Osteoblast (primary cell): ENCODE measurements at places on chromosomes 12 and 14.

- peaks cover 2% of the 10 kb centered on the region for H3K27me3 ChIP-seq
- no peak overlapping the region for H3K4me3 ChIP-seq
- no peak for DNase-seq
- no peak overlapping the region for H3K27ac ChIP-seq
- no peaks in the 10 kb centered on the region for H3K4me1 ChIP-seq
- H3K36me3 ChIP-seq: no peaks in the 10 kb centered on the region
Observed at GRCh38 chr14:88904206-88904647, 79.8 kb downstream of the TTC8 start.

DNA sequence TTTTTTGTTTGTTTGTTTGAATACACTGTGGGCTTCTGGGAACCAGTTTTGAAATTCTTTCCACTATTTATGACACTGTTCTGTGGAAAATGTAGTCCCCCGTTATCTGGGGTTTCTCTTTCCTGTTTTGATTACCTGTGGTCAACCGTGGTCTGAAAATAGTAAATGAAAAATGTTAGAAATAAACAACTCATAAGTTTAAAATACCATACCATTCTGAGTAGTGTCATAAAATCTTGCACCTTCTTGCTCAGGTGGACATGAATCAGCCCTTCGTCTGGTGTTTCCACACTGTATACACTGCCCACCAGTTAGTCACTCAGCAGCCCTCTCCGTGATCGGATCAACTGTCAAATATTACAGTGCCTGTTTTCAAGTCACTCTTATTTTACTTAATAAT, 5.1 kb upstream of the PAPOLA start:
- H3K4me3 ChIP-seq: no peak overlapping the region
- H3K4me1 ChIP-seq: peaks cover 3% of the 10 kb centered on the region
- H3K36me3 ChIP-seq: no peaks in the 10 kb centered on the region
- H3K27me3 ChIP-seq: peaks cover 3% of the 10 kb centered on the region
- DNase-seq: no peak

DNA sequence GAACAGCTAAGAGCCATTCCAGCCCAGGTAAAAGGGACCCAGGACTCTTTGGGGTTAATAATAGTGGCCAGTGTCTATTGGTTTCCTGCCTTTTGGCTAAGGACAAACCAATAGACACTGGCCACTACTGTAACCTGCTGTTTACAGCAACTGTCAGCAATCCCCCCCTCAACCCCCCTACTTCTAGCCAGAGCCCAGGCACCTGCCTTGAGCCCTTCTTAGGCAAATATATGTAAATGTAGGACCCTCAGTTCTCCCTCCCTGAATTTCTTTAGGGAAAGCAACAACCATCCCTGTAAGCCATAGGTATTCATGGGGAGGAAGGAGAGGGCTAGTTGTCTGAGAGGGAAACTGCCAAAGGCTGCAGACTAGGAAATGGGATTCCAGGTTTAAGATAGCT, 22.3 kb downstream of the HOXC4 start:
- H3K4me3 ChIP-seq: no peak overlapping the region
- no peaks in the 10 kb centered on the region for H3K36me3 ChIP-seq
- no peaks in the 10 kb centered on the region for H3K27me3 ChIP-seq
- H3K4me1 ChIP-seq: peaks cover 8% of the 10 kb centered on the region
- H3K27ac ChIP-seq: no peak overlapping the region

DNA sequence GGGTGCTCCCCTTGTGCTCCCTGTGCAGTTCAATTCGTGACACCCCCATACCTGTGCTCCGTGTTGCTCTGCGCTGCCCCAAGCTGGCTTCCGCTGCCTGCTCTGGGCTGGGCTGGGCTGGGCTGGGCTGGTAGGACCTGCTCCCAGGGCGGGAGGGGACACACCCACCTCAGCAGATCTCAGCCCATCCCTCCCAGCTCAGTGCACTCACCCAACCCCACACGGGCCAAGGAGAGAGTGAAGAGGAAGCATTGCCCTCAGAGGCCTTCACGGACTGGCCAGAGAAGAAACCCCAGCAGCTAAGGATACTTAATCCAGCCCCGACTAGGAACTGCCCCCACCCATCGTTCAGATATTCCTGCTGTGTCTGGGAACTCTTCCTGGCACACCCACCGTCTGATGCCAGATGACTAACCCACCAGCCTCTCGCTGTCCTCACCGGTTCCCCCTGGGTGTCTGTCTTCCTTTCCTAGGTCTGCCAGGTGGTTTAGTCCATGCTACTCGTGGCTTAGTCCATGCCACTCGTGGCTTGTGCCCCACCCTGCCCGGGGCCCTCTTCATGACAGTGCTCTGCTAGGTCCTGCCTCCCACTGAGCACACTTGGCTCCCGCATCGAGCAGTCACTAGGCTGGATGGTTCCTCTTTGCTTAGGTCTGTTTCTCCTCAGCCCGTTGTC, at the start of gene LPAR5:
Gene LPAR5, minus strand, starts transcription at position 104 of the 676 bp plus-strand sequence. CDS start 14,711 bp downstream, outside the sequence.
- no peaks in the 10 kb centered on the region for H3K36me3 ChIP-seq
- DNase-seq: peak; percentile 85
- H3K27ac ChIP-seq: no peak within 1 kb of the TSS
- no peak within 1 kb of the TSS for H3K4me3 ChIP-seq
- H3K27me3 ChIP-seq: peaks cover 12% of the 10 kb centered on the region

DNA sequence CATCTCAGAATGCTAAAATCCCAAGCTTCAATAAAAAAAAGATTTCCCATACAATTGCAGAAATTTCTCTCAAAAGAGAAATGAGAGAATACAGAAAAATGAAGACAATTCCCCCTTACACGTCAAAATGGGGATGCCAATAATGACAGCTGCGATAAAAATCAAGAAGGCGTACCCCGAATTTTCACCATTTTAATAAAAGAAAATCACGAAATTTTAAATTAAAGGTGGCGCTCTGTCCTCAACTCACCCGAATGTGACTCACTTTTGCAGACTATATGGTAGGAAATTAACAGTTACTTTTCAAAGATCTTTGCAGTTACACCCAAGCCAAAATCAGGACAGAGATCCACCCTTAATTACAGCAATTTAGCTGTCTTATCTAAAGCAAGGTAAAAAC, 2.1 kb downstream of the ATP2B1 start:
- peaks cover 33% of the 10 kb centered on the region for H3K4me1 ChIP-seq
- peak; percentile 39 for DNase-seq
- H3K36me3 ChIP-seq: no peaks in the 10 kb centered on the region
- H3K27ac ChIP-seq: peak overlapping the region; percentile 97

GRCh38 chr12:47078086-47078395, 1.4 kb upstream of the PCED1B start:
- H3K27me3 ChIP-seq: no peaks in the 10 kb centered on the region
- peaks cover 12% of the 10 kb centered on the region for H3K36me3 ChIP-seq
- H3K4me3 ChIP-seq: peak overlapping the region; percentile 82
- no peak overlapping the region for H3K27ac ChIP-seq
- H3K4me1 ChIP-seq: peaks cover 41% of the 10 kb centered on the region

GRCh38 chr12:51721282-51721940, 127.1 kb downstream of the FIGNL2 start:
- peak overlapping the region; percentile 70 for H3K4me3 ChIP-seq
- DNase-seq: peak; percentile 90
- H3K4me1 ChIP-seq: peaks cover 2% of the 10 kb centered on the region
- no peaks in the 10 kb centered on the region for H3K27me3 ChIP-seq
- H3K36me3 ChIP-seq: peaks cover 22% of the 10 kb centered on the region

GRCh38 chr12:114913871-114914801, 230.2 kb upstream of the TBX3 start:
- DNase-seq: no peak
- H3K27ac ChIP-seq: no peak overlapping the region
- peaks cover 37% of the 10 kb centered on the region for H3K4me1 ChIP-seq
- no peaks in the 10 kb centered on the region for H3K27me3 ChIP-seq
- no peak overlapping the region for H3K4me3 ChIP-seq

- H3K27ac ChIP-seq: peak overlapping the region; percentile 54
- peaks cover 74% of the 10 kb centered on the region for H3K4me1 ChIP-seq
- H3K4me3 ChIP-seq: no peak overlapping the region
- H3K27me3 ChIP-seq: no peaks in the 10 kb centered on the region
- H3K36me3 ChIP-seq: peaks cover 6% of the 10 kb centered on the region
Observed at GRCh38 chr12:105231396-105231795, 4.6 kb downstream of the APPL2 start.

- no peaks in the 10 kb centered on the region for H3K36me3 ChIP-seq
- H3K4me3 ChIP-seq: no peak overlapping the region
- H3K27ac ChIP-seq: no peak overlapping the region
- peaks cover 19% of the 10 kb centered on the region for H3K4me1 ChIP-seq
- H3K27me3 ChIP-seq: no peaks in the 10 kb centered on the region
Observed at GRCh38 chr12:93877446-93877845, 200.3 kb downstream of the CRADD start.

- no peaks in the 10 kb centered on the region for H3K4me1 ChIP-seq
- peaks cover 21% of the 10 kb centered on the region for H3K27me3 ChIP-seq
- DNase-seq: no peak
- H3K27ac ChIP-seq: no peak overlapping the region
- H3K4me3 ChIP-seq: no peak overlapping the region
Observed at GRCh38 chr12:103580026-103580425, 7.0 kb upstream of the STAB2 start.

DNA sequence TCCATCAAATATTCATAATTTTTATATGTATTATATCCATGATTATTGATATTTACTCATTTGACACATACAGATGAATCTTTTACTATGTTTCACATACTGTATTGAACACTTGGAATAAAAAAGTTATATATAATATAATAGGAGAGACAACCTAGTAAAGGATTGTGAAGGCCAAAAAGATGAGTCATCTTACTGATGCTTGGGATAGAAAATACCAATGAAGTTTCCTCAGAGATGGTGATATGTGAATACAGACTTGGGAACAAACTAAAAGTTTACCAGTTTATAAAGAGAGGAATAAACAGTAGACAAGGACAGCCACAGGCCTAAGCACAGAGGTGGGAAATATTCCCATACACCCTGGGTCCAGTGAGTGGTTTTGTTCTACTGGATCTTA, 743.9 kb upstream of the FLRT2 start:
- H3K27ac ChIP-seq: no peak overlapping the region
- H3K36me3 ChIP-seq: no peaks in the 10 kb centered on the region
- no peak overlapping the region for H3K4me3 ChIP-seq
- no peaks in the 10 kb centered on the region for H3K4me1 ChIP-seq

DNA sequence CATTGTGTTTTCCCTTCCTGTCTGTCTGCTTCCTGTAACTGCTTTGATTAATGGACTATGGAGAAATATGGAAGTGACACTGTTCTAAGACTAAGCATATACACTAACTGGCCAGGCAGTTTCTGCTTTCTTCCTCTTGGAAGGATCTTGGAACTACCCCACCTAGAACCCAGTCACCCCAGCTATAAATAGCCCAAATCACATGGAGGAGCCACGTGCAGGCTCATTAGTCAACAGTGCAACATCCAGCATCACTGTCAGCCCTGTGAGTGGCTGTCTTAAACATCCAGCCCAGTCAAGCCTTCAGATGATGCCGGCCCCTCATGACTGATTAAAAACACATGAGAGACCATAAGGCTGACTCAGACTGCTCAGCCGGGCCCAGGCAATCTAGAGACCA, 39.2 kb downstream of the BCAT1 start:
- H3K36me3 ChIP-seq: no peaks in the 10 kb centered on the region
- DNase-seq: peak; percentile 86
- peak overlapping the region; percentile 77 for H3K27ac ChIP-seq
- no peaks in the 10 kb centered on the region for H3K27me3 ChIP-seq

DNA sequence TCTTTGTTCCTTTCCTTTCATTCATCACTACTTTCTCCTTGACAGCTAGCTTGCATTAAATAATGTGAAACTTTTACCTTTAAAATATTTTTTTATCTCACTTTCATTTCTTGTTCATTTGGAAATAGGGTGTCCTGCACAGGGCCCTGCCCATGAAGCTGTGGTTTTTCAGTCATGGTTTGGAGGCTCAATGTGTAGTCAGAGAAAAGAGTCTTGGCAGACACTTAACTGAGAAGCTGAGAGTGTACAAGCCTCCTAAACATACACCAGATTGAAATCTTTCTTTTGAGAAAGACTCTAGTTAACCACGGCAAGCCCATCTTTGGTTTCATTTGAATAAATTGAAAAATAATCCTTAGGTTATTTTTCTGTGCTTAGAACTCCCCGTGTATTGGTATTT, 74.2 kb downstream of the KICS2 start:
- H3K27me3 ChIP-seq: no peaks in the 10 kb centered on the region
- H3K4me3 ChIP-seq: no peak overlapping the region
- H3K27ac ChIP-seq: no peak overlapping the region
- H3K4me1 ChIP-seq: no peaks in the 10 kb centered on the region
- H3K36me3 ChIP-seq: peaks cover 21% of the 10 kb centered on the region

- H3K4me1 ChIP-seq: no peaks in the 10 kb centered on the region
- H3K4me3 ChIP-seq: no peak overlapping the region
- H3K27me3 ChIP-seq: peaks cover 4% of the 10 kb centered on the region
- H3K27ac ChIP-seq: no peak overlapping the region
Observed at GRCh38 chr12:130155416-130156073, 6.7 kb upstream of the FZD10 start.

DNA sequence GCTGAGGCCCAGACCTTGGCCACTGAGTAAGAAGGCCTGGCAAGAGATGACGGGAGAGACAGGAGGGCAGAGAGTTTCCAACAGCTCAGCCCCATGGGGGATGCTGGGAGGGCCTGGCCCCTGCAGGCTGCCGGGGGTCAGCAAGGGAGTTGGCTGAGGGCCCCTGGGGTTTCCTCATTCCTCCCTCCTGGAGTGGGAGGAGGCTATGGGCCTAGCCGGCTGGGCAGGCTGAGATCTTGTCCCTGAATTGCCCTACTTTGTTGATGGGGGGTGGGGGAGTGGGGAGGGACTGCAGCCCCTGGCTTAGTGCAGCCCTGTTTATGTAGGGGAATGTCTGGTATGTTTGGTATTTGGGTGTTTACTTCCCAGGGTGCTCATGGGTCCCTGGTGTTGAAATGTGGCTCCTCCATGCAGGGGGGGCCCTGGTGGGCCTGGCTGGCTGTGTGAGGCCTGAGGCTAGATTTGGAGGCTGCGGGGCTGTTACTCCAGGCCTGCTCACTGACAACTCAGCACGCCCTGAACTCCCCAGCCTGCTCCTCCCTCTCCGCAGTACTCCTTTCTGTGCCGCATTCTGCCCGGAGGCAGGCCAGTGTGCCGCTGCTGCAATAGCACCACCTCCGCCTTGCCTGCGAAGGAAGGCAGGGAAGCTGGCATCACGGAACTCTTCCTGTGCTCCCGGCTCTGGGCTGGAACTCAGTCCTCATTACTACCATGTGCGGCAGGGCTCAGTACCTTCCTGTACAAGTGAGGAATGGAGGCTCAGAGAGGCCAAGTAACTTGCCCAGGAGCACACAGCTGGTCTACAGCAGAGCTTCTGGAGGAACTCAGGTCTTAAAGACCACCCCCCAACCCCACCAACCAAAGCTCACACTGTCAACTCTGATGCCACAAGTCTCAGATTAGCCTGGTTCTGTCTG, 25.3 kb downstream of the JDP2 start:
- peak overlapping the region; percentile 75 for H3K27ac ChIP-seq
- no peaks in the 10 kb centered on the region for H3K36me3 ChIP-seq
- no peak overlapping the region for H3K4me3 ChIP-seq
- peaks cover 34% of the 10 kb centered on the region for H3K4me1 ChIP-seq
- H3K27me3 ChIP-seq: no peaks in the 10 kb centered on the region
- peak; percentile 86 for DNase-seq

DNA sequence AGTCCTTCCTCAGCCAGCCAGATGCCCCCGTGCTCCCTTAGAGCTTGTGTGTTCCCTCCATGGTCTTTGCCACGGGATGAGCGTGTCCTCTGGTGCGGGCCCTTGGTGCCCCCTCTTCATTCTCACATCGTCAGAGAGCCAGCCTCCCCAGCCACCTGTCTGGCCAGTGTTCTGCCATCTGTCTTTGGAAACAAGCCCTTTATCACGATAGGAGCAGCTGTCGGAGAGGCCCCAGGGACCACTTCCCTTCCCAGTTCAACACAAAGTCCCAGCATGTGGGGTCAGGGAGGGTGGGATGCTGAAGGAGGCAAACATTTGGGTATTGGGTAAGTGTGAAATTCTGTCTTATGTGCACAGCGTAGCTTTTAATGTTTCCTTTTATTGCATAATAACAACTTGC, 44.5 kb downstream of the DYNC1H1 start:
- no peak for DNase-seq
- H3K27me3 ChIP-seq: no peaks in the 10 kb centered on the region
- no peak overlapping the region for H3K4me3 ChIP-seq
- H3K36me3 ChIP-seq: peaks cover 95% of the 10 kb centered on the region
- H3K4me1 ChIP-seq: no peaks in the 10 kb centered on the region
- H3K27ac ChIP-seq: no peak overlapping the region
